ENCODE measurements at places on chromosomes 1 and 21.

DNA sequence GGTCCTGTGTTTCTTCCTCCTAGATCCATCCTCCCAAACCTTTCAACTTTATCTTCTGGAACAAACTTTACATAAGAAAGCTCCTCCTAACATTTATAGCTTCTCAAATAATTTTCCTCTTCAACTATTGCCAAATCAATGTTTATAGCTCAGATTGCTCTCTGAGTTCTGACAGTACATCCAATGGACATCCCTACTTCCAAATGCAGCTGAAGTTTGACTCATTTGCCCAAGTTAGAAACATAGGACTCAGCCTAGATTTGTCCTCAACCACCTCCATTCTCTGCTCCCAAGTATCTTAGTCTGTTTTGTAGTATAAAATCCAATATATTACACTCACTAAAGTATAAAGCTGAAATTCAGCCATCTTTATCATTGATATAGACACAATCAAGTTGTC is 62.6 kb downstream of the ALG14 start:
- no peak for DNase-seq

- no peak for DNase-seq
Measured at GRCh38 chr1:226404904-226405222, 3.0 kb downstream of the PARP1 start.

DNA sequence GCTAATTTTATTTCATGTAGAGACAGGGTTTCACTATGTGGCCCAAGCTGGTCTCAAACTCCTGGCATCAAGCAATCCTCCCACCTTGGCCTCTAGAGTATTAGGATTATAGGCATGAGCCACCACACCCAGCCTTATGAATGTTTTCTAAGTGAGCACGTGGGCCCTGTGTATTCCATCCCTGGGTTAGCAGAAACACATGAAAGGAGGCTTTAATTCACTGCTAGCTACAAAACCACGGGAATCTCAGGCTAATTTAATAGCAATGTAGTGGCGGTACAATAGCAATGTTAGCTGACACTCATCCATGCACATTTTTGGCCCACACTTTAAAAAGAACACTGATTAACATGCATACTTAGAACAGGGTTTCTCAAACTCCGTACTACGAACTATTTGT is 32.0 kb downstream of the VTCN1 start:
- no peak for DNase-seq

DNA sequence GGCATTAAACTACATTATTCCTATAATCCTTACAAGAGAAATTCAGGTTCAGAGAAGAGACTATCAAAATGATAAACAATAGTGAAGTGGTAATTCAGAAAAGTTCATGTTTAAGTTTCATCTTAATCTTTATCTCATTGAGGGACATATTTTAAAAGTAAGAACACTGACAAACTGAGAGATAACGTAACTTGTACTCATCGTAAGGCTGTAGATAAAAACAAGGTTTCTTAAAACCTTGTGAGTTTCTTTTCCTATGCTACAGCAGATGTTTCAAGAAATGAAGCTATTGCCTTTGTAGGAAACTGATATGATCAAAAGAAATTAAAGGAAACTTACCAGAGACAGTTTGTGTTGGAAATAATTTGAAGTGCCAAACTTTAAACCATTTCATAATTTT is 65.0 kb downstream of the RERE start:
- DNase-seq: no peak

DNA sequence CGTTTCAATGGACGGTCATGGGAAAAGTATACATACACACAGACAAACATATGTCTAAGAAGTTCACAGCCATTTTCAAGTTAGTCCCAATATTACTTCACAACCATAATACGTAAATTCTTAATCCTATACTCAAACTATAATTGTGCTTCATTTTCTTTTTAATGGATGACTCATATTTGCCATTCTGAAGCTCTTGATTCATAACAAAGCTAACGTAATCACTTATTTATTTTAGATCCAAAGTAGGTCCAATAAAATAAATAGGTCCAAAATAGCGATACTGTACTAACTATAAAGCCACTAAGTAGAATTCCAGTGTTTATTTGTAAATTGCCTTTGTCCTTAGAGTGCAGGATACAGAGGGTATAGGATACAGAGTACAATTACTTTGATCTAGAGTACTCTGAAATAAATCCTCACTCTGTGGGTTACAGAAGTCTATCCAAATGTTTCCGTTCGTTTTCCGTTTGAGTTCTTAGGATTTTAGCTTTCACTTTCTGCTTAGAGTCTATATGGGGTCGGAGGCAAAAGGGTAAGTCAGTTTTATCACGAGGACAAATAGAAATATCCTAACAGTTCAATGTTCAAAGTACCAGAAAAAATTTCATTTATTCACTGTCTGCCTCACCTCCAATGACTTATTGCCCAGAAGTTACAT is 8.8 kb upstream of the C1orf115 start:
- no peak for DNase-seq

- DNase-seq: no peak
Measured at GRCh38 chr1:169371404-169371803, 3.4 kb downstream of the BLZF1 start.

DNA sequence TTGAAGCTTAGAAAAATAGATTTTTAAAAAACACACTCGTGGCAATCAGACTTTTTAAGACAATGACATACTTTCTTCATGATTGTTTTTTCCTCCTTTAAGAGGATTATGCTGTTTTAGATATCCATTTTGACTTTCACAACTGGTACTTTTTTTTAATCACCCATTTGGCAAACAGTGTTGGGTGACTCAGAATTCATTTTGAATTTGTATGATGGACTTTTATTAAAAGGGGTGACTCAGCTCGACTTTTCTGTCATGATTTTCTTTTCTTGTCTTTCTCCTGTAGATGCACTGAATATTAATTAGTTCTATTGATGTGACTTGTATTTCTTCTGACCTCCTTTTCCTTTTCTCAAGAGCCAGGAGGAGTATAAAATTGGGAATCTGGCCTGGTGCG is 44.7 kb downstream of the FMN2 start:
- no peak for DNase-seq

GRCh38 chr1:21587602-21587953 is 78.4 kb downstream of the ALPL start:
- DNase-seq: no peak

DNA sequence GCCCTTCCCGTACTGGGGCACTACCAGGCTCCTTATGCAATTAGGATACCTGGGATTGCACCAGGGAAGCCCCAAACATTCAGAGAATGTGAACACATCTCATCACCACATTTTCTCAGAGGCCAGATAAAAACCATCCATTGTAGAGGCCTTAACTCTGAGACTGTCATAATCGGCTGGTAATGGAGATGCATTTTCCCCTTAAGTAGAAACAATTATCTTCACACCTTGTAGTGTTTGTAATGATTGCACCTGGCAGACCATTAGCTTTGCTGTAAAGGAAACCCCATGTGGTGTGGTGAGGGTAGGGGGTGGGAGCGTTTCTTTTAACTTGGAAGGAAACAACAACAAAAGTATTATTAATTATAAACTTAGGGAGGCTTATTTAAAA is 90.0 kb upstream of the TLR5 start:
- no peak for DNase-seq

DNA sequence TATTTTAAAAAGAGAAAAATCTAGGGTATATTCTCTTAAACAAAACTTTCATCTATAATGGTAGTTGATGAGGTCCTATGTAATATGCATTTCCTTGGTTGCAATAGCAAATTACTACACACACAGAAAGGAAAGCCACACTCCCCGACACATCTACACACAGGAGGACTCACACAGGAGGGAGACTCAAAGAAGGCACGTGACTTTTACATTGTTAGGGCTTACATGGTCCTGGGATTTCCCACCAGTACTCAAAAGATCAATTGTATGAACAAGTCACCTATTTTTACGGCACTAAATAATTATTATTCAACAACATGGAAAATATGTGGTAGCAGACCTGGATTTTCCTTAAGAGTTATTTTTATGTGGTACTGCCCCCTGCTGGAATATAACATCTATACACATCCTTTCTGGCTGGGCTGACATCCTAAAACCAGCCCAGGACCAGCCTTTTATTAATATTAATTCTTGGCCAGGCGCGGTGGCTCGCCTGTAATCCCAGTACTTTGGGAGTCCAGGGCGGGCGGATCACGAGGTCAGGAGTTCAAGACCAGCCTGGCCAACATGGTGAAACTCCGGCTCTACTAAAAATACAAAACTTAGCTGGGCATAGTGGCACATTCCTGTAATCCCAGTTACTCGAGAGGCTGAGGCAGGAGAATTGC is 33.9 kb upstream of the LGALS8 start:
- no peak for DNase-seq

- no peak for DNase-seq
Measured at GRCh38 chr1:20530901-20531300, 21.5 kb upstream of the FAM43B start.

- DNase-seq: peak; percentile 62
Measured at GRCh38 chr1:23751050-23751814, 8.0 kb downstream of the ELOA start.

GRCh38 chr1:26096471-26096870 is 15.2 kb upstream of the PDIK1L start:
- DNase-seq: no peak

- no peak for DNase-seq
Measured at GRCh38 chr1:233459470-233459945, 132.0 kb downstream of the MAP3K21 start.

GRCh38 chr1:40592107-40592803 is 60.8 kb downstream of the ZNF684 start:
- no peak for DNase-seq

GRCh38 chr1:202131956-202132821 is 9.5 kb downstream of the GPR37L1 start:
- no peak for DNase-seq

DNA sequence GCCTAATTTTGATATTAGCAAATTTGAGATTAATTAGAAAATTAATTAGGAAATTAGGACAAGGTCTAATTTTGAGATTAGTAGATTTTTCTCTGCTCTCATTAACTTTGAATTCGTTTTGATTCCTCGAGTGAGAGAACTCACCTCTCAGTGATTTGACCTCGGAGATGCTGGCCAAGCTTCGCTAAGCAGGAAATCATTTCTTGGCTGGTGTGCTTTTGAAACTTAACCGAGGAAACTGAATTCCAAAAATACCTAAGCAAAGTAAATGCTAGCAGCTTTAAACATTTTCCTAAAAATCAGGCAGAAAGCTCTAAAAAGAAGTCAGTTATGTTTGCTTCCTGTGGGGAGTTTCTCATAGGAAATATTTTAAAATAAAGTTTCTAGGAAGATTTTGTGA is 34.9 kb downstream of the CDC14A start:
- no peak for DNase-seq

DNA sequence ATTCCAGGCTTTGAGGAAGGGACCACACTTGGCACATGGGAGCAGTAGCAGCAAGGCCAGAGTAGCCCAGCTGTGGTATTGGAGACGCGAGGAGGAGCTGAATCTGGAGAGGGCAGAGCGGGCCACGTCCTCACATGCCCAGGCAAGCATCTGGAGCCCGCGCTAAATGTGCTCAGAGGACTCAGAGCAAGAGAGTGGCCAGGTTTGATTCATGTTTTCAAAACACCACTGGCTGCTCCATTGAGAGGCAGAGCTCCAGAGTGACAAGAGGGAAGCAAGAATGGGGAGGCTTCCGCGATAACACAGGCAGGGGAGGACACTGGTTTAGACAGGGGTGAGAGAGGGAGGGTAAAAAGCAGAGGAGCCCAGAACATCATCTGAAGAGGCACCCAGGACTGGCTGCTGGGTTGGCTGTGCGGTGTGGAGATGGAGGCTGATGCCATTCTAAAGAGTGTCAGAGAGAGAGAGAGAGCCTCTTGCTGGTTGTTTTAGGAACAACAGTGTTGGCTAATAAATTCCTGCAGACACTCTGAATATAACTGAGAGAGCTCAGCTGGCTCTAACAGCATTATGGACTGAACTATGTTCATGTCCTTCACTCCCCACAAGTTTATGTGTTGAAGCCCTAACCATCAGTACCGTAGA is 32.3 kb downstream of the RCAN1 start:
- no peak for DNase-seq

Measured in GM12892 (cell line).